ENCODE measurements at places on chromosomes 11 and 22. TPM values are rescaled to one million over a fixed set of nuclear protein-coding genes. Genes with fewer than 3 reads are reported as not detected.

DNA sequence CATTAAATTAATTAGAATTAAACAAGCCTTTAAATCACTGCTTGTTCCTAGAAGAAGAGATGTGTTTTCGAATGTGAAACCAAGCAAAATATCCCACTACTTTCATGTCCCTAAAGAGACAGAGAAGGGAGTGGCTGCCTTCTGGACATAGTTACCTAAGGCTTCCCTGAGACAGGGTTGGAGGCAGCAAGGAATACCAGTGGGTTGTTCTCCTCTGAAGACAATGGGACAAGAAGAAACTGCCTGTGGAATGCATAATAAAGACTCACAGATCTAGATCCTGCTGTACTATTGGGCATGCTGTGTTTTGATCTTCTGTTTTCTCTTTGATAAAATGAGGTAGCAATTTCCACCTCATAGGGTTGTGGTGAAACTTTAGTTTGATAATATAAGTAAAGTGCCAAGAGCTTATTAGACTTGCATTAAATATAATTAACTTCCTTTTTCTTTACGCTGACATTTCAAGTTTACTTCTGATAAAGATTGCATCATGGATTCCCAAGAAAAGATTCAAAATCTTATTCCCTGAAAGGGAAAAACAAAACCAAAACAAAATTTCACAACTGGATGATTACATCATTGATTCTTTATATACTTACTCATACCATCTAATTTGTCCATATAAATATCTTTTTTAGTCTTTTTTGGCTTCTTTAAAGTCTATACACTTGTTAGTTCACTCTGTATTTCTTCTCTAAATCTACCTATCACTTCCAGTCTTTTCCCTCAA, 621.3 kb downstream of the ETS1 start:
- DNase-seq: no peak

DNA sequence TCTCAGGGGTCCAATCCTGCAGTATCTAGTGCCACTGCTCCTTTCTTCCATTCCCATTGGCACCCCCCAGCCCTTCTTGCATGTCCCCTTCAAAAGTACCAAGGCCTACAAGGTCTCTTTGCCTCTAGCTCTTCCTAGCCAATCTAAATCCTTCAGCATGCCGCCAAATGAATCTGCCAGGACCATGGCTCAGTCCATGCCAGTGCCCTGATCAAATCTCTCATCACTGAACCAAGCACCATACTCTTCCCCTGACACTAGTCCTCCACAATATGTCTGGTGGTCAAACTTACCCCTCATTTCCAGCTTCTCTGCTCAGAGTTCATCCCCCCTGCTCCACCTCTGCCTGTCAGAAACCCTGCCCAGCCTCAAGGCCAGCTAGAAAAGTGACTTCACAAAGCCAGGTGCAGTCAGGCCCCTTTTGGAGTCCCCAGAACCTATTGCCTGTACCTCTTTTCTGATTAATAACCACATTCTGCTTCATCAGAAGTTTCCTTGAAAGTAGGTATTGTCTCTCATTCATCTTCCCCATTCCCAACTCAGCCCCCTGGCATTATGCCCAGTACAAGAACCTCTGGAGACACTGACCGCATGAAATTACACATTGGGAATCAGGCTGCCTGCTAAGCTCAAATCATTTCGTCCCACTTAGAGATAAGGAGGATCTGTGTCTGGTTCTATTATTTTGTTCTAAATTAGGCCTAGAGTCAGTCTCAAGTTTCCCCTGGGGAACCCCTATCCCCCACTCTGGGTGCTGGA, 11.4 kb downstream of the FEN1 start:
- DNase-seq: no peak

DNA sequence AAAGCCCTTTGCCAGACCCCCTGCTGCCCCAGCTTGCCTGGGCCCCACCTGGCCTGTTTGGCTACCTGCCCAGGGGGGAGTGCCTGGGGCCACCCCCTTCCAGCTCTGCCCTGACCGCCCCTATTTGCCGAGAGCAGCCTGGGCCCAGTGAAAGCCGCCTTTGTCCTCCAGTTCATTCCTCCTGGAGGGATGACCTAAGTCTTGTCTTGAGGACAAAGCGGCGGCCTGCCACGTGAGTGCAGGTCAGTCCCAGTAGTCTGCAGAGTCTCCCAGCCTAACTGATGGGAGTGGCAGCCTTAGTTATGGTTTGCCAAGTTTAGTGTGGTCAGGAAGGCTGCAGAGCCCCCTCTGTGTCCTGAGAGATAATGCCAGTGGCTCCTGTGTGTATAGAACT, 115.9 kb upstream of the CRYBB3 start:
- DNase-seq: no peak

- peak; percentile 65 for DNase-seq
Measured at GRCh38 chr11:130407978-130408377, 20.4 kb downstream of the ADAMTS8 start.

DNA sequence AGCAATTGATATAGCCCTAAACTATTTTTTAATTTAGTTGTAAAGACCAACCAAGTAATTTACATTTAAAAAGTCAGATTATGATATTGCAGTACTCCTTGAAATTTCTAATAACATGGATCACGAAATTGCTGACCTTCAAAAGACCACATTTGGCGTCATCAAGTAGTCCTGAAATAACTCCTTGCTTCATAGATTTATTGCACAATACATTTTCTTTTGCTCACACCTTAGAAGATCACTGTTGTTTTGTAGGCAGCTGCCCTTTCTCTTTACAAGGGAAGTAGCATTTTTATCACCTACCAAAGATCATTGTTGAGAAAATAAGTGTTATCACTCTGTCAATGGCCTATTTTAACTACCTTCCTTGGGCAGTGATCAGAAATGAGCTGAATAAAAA, 815.8 kb downstream of the METTL15 start:
- DNase-seq: no peak

- no peak for DNase-seq
Measured at GRCh38 chr11:14623036-14623435, 20.6 kb upstream of the PDE3B start.

DNA sequence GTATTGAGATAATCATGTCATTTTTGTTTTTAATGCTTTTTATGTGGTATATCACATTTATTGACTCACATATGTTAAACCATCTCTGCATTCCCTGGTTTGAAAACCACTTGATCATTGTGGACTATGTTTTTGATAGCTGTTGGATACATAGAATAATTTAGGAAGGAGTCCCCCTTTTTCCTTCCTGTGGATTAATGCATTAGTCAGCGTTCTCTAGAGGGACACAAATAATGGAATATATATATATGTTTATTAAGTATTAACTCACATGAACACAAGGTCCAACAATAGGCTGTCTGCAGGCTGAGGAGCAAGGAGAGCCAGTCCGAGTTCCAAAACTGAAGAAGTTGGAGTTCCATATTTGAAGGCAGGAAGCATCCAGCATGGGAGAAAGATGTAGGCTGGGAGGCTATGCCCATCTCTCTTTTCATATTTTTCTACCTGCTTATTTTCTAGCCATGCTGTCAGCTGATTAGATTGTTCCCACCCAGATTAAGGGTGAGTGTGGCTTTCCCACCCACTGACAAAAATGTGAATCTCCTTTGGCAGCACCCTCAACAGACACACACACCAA, 123.8 kb downstream of the ZNF280B start:
- no peak for DNase-seq

DNA sequence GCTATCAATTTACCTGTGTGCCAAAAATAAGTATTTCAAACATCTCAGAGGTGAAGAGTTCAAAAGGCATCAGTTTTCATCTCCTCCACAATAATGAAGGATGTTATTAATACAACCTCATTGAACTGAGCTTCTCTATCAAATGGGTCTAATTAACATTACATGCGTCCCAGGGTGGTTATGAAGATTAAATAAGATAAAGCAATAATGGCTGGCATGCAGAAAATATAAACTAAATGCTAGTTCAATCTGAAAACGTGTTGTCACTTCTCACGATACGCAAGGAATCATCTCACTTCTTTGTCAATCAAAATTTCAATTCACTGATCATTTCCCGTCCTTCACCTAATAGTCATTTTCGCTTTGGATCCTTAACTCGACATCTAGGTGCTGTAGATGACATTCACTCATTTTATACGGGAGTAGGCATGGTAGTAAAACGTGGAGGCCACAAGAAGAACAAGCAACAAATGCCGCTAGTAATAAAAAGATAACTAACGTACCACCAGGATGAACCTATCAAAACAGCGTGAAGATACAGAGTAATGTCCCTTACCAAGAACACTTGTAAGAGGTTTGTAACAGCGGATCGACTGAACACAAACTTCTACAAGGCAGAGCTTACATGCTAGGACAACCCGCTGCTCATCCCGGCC, 918 bp downstream of the CHORDC1 start:
- no peak for DNase-seq

- DNase-seq: no peak
Measured at GRCh38 chr22:19933341-19934241, 8.0 kb upstream of the COMT start.

DNA sequence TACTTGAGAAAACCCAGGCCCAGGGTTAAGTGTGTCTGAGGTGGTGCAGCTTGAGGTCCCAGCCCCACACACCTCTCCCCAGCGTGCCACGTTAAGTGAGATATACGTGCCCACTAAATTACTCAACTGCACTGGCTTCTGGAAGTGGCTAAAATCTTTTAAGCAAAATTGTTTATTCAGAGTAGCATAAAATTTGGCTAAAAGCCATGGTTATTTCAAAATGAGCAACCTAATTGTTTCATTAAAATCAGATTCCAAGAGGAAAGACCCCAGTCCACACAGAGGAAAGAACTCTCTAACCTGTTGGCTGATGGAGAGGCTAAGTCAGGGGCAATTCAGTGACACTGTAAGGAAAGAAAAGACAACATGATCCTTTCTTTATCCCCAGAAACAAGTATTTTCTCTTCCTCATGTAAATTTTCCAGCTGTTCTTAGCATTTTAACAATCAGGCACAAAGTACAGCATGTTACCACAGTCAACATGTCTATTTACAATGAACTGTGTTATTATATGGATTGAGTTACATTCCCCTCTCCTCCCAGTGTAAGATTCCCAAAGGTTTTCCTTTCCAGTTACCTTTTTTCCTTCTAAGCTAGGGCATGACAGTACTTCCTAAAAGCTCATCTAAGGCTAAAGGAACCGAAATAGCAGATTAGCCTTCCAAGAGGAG, 26.6 kb downstream of the NUP50 start:
- no peak for DNase-seq

DNA sequence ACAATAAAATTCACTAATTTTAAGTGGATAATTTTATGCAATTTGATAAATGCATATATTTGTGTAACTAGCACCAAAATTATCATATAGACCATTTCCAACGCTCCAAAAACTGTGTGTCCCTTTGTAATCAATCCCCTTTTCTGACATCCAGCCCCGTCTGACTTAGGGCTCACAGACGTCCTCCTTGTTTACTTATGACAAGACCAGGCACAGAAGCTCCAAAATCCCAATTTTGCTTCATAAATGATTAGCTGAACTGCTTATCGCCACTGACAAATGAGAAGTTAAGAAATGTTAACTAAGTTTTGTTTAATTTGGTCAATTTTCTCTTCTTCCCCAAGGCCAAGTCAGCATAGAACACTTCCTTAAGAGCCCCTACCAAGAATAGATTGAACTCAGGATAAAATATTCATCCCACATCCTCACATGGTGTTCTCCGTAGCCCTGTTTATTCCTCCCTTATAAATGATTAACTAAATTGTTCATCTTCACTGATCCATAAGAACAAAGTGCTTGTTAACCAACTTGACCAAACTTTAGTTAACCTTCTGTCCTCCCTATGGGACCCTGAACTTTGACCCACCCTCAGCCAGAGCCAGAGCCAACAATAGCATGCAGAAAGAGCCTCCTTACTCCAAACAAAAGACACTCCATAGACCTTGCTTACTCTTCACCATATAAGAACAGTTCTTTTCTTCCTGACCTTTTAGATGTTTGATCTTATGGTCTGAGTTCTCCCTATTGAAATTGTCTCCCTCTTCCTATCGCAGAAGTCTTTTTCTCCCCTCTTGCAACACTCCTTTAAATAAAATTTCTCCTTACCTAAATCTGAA, 30.8 kb upstream of the GLYAT start:
- DNase-seq: no peak

DNA sequence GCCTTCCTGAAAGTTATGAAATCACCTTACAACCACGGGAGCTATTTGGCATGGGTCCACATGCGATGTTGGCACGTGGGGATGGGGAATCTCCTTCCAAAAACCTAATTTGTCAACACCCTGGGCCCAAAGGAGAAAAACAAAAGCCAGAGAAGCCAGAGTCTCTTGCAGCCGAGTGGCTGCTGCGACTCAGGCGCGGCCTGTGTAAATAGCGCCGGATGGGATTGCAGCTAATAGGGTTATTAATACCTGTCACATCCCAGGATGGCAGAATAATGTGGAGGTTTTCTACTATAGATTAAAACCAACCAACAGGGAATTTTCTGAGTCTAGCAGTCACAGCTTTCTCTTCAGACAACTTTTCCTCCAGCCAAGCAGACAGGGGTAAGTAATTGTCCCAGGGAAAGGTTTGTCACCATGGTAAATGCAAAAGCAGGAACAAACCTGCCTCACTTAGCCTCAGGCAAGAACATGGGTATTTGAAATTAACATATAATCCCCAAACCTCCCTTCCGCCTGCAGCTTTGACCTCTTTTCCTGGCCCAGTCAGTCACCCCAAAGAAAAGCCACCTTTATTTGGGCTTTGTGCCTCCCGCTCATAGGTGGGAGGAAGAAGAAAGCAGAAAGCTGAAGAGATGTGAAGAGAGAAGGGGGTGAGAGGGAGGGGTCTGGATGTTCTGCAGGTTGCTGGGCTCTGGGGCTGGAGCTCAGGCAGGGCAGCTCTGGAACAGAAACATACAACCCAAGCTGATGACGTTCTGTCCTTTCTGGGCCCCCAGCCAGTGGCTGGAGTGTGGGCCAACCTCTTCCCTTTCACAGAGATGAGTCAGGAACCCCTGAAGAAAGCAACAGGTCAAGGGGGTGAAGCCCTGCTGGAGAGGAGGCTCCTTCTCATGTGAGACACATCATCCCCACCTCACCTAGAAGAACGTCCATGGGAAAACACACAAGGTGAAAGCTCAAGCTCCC, 376.5 kb downstream of the NXPE2 start:
- no peak for DNase-seq

DNA sequence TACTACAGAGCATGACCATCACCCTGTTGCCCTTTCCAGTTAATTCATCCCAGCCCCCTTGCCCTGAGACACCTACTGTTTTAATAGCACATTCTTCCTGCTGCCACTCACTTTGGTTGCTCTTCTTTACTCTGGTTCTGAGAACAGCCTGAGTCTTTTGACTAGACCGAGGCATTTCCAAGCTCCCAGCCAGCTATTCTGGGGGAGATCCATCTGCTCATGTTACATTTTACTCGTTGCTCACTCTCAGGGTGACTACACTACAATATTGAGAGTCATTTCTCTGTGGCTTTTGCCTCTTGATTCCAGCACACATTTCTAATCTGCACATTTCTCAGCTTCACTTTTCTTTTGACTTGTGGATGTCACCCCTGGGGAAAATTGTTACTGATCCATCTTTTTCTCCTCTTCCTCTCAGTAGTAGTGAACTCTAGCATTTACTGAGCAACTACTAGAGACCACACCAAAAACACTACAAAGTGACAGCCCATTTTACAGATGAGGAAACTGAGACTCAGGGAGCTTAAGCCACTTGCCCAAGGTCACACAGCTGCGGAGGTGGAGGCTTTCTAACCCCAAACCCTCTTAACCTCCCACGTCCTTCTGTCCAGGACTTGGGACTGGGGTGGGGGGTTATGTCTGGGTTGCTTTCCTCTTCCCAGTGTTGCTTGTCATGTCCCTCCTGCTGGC, 117.8 kb downstream of the C11orf91 start:
- DNase-seq: no peak

- no peak for DNase-seq
Measured at GRCh38 chr11:103648670-103649400, 387.6 kb upstream of the DDI1 start.

The IGF2 gene
- total RNA-seq: 80.9 TPM

The OR52A1 gene
- not detected for total RNA-seq

The RIC3 gene
- total RNA-seq: 11.7 TPM

The OR6T1 gene
- total RNA-seq: not detected

The CCDC157 gene
- total RNA-seq: 0.46 TPM

The LIF gene
- total RNA-seq: 0.27 TPM
